Left lung (tissue), 14 donors: ENCODE measurements at places on chromosomes 3 and 15. TPM values are rescaled to one million over a fixed set of nuclear protein-coding genes. Genes with fewer than 3 reads are reported as not detected.

FAM81A gene
- polyA plus RNA-seq, result 4.1 TPM

DNA sequence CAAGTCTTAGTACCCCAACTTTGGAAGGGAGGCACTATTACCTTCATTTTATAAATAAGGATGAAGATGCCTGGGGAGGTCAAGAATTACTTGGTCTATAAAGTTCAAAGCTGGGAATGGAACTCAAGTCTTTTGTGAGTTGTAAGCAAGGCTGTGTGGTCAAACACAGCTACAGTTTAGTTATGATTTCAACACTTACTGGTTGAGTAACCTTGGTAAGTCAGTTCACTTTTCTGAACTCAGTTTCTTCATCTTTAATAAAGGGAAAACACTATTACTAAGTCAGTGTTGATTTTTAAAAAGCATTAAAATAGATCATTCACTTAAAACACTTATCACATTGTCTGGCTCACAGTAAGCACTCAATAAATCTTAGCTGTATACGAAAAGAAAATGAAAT, 200.4 kb upstream of the ADAMTS9 start:
- DNase-seq, result no peak

DNA sequence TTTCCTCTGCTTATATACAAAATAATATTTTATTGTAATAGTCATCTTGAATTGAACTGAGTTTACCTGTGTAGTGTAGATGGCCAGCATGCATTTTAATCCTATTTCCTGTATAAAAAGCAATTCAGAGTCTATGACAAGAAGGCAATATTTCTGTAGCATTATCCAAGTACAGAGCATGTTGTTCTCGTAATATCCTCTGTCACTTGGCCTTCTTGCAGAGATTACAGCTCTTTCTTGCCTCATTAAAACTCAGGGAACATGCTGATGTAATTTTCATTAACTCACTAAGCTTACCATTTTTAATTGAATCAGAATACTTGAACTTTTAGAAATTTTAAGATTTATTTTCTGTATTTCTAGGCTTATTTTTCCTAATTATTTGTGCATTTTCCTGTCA, 203.3 kb upstream of the AGTR1 start:
- DNase-seq, result no peak

DNA sequence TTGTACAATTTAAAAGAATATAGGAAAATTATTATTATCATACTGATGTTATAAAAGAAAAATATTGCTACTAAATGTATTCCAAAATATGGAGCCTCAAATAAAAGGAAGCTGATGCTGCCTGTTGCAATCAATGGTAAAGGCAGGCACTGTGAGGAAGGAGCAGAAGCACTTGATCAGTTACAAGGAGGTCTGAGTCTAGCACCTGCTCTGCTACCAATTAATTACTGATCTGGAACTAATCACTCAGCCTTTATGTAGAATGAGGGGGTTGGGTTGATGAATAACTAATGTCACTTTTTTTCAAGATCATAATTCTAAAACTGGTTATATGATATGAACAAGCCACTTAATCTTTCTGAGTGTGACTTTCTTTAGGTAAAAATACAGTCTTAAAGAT, 5.5 kb downstream of the ADGRG7 start:
- DNase-seq, result no peak

- peak; percentile 70 for DNase-seq
Observed at GRCh38 chr3:9067352-9067975, 104.2 kb upstream of the RAD18 start.

ZNF80 gene
- polyA plus RNA-seq, result 0.10 TPM

GRCh38 chr3:127867986-127868385, 45.7 kb upstream of the MGLL start:
- DNase-seq, result no peak

DNA sequence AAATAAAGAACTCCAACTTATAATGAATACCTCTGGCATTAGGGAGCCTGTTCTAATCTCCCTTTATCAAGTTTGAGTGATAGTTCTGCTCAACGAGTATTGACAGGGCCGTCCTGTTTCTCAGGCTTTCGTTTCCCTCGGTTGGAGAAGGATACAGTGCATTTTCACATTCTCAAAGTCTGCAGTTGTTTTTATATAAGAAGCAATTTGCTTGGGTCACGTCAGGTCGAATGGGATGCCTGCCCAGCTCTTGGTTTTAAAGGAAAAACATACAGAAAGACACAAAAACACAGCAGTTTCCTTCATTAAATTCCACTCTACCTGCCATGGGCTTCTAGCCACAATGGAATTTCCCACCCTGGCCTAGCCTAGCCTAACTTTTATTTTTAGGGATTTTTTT, 366.3 kb downstream of the TIGIT start:
- DNase-seq, result peak; percentile 34

AHSG gene
- not detected for polyA plus RNA-seq

SLC24A5 gene
- 0.65 TPM for polyA plus RNA-seq

MYL3 gene
- 12.3 TPM for polyA plus RNA-seq
